ENCODE measurements at places on chromosomes 11 and 22.

DNA sequence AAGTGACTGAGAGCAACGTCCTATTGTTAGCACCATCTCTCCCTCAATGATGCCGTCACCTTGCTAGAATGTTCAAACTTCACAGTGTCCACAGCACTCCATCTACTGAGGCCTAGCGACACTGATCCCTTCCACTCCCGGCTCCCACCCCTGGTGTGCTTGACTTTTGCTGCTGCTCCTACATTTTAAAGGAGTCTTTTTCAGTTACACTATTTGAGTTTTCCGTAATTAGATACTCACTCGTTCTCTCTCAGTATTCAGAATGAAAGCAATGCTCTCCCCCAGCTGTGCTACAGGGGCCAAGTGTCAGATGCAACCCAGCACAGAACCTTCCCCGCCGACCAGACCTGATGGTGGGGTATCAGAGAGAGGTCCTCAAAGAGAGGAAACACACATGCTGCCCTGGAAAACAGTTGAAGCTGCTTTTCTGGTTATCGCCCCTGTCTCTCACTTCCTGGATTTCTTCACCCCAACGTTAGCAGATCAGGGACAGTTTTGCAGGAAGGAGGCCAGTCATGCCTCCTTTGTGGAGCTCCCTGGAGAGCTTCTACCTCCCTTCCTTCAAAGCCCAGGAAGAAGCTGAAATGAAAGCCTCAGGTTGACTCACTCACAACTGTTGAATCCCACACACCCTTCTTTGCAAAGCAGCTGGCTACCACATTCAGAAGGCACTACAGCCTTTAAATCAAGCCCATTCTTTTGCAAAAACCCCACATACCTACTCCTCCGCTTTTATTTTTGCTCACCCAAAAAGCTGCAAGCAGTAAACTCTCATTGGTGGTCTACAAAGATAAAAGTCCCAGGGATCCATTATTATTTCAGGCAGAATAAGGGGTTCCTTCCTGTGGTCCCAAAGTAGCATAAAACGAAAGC, 23.5 kb downstream of the LARGE1 start:
- DNase-seq = no peak

GRCh38 chr11:995752-996420, 40.6 kb downstream of the MUC6 start:
- no peak for DNase-seq

GRCh38 chr11:115920841-115921480, 416.7 kb upstream of the CADM1 start:
- DNase-seq = no peak

DNA sequence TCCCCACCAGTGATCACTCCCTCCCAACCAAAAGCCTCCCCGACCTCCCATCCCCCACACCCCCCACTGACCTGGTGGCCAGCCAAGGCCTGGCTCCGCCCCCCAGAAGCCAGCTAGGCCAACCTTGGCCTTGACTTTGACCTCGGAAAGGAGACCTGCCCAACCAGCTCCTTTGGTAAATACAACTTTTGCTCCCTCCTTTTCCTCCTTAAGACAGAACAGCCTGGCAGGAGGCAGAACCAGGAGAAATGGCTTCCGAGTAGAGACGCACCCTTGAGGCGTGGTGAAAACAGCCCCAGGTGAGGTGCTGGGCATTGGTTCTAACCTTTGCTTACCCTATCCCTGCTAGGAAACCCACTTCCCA, 27.0 kb downstream of the PLEKHA7 start:
- no peak for DNase-seq

DNA sequence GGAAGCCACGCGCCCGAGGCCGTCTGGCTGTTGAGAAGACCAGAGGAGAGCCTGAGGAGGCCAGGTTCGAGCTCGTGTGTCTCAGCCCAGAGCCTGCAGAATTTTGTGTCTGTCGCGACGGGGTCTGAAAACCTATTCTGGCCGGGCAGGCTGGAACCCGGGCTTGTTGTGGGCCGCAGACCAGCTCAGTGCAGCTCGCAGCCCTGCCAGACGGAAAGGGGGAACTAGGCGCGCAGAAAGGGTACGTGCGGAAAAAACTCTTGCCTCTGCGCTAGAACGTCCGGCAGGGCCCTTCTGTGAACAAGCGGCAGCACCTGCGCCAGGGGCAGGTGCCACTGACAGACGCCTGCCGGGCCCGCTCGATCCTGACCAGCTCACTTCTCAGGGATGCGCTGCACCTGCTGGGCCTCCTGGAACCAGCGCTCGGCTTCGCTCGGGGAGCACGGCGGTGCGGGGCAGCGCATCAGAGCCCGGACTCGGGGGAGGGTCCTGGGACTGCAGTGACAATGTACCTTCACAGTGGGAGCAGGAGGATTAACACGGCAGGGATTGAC, 409.3 kb downstream of the BRD1 start:
- no peak for DNase-seq

DNA sequence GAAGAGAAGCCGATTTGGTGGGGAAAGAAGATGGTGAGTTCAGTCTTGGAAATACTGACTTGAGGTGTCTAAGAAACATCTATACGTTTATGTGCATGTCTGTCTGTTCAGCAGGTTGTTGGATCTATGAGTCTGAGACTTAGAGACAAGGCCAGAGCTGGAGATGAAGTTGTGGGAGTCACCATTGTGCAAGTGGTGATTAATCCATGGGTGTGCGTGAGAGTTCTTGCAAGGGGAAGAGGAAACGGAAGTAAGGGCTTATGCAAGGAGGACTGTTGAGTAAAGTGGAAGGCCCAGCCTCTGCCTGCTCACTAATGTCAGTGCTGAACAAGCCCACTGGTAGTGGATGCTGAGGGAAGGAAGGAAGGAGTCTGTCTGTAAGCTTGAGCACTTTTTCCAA, 9.7 kb downstream of the TMEM45B start:
- no peak for DNase-seq

DNA sequence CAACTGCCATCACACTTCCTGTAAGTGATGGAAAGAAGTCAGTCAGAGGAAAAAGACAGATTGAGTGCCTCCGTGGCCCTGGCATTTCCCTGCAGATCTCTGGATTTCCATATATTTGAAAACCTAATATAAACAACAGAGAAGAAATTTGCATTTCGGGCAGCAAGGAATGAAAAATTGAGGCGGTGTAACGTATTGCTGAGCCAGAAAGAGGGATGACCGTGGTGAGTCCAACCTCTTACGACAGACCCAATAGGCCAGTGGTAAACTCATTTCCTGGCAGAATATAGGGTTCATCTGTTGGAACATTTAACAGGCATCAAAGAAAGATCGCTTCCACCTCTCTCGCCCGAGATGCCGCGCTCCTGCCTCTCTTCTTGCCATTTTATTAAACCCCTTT, 336.5 kb downstream of the MIAT start:
- DNase-seq = no peak

DNA sequence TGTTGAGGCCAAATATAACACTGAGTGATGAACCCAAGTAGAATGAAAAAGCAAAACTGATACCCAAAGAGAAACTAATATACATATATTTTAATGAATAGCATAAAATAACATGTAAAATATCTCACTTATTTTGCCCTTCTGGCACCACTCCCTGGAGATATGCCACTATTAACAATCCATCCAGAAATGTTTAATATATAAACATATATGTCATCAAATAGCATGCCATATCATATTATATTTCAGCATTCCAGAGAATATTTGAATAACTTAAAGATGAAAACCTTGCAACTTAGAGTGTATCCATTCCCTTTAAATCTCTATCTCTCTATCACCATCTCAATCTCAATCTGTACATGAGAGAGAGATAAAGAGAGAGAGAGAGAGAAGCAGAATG, 1073.3 kb upstream of the RAG2 start:
- DNase-seq = no peak

DNA sequence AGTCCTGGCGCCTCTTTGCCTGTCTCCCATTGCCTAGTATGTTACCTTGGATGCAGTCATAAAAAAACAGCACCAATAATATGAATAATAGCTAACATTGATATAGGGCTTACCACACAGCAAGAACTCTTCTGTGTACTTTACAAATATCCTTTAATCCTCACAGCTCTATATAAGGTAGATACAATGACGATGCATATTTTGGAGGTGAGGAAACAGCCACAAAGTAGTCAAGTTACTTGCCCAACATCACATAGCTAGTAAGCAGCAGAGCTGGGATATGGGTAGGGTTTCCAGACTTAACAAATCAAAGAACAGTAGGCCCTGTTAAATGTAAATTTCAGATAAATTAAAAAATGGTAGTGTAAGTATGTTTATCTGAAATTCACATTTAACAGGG, 128.8 kb downstream of the ST3GAL4 start:
- DNase-seq = no peak

DNA sequence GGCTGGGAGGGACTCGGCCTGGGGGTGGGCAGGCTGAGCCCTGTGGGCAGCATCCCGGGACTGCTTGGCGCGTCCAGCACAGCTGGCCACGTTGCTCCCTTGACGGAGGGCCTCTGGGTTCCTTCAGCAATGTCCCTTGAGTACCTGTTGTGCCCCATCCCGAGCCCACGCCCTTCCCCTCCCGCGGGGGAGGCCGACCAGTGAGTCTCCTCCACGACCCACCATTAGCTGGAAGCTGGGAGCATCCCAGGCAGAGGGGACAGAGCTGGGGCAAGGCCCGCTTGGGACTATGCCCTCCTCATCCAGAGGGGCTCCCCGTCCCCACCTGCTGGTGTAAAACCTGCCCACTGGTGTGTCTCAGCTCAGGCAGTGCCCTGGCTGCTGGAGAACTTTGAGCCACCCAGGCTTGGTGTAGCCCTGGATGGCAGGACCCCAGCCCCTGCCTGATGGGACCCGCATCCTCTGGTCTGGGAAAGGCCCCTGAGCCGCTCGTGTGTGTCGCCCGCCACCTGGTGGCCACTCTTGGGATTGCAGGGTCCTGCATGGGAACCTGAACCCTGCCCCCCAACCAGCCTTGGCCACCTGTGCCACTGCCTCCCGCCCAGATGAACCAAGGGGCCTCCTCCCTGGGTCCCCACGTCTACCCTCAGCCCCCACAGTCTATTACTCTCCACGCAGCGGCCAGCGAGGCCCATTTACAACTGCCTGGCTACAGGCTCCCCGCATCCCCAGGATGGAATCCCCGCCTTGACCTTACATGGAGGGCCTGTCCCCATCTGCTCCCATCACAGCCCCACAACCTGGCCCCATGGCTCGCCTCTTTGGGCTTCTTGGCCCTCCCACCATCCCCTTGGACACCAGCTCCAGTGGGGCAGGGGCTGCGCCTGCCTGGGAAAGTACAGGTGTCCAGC, 16.6 kb upstream of the ARHGAP8 start:
- no peak for DNase-seq

DNA sequence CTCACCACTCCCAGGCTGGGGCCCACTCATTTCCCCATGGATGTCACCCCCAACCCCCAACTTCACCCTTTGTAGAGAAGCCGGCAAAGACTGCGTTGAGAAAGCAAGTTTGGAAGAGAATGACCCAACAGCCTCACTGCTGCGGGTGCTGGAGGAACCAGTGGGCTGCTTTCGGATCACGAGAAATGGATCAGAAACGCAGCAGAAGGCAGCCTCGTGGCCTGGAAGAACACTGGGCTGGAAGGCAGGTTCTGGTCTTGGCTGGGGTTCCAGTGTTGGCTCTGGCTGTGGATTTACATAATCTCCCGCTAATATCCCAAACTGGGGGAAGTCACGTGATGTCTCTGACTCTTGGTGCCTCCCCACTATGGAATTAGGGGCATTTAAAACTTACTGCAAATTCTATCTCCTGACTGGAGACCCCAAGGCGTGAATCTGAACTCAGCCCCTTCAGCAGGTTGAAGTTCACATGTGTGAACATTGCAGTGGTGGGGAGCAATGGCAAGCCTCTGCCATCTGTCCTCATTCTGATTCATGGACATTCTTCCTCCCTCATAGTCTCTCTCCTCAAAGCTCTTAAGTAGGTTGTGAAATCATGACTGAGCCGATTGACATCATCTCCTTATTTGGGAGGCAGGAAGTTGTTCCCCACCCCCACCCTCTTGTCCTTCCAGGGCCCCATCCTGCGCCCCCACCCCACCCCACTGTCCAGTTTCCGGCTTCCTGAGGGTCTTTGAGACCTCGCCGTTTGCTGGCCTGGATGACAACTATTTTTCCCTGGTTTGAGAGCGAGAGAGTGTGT, 37.0 kb upstream of the TIMP3 start:
- no peak for DNase-seq

GRCh38 chr11:63212742-63213141, 30.7 kb downstream of the SLC22A25 start:
- DNase-seq = no peak

DNA sequence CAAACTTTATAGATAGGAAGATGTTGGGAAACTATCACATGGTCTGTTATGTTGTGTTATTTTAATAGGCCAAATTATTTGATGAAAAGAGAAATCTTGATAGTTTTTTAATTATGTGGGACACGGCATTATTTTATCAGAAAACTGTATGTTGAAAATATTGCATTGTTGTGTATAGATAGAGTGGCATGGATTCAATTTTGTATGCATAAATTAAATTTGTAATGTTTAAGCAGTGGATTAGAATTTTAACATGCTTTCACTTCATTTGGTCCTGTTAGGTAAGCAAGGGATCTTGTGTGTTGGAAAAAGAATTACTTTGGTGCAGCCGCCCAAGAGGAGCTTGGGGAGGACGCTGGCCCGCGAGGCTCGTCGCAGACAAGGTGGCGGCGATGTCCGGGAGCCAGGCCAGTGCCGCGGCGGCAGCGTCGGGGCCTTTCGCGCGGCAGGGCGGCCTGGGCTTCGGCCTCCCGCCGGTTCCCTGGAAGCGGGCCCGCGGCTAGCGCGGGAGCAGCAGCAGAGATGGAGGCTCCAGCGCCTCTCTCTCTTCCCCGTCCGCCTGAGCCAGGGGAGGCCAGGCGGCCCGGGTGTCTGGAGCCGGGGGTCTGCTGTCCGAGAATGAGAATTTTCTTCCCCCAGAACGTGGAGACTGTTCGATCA, 82.7 kb downstream of the GGT1 start:
- no peak for DNase-seq

DNA sequence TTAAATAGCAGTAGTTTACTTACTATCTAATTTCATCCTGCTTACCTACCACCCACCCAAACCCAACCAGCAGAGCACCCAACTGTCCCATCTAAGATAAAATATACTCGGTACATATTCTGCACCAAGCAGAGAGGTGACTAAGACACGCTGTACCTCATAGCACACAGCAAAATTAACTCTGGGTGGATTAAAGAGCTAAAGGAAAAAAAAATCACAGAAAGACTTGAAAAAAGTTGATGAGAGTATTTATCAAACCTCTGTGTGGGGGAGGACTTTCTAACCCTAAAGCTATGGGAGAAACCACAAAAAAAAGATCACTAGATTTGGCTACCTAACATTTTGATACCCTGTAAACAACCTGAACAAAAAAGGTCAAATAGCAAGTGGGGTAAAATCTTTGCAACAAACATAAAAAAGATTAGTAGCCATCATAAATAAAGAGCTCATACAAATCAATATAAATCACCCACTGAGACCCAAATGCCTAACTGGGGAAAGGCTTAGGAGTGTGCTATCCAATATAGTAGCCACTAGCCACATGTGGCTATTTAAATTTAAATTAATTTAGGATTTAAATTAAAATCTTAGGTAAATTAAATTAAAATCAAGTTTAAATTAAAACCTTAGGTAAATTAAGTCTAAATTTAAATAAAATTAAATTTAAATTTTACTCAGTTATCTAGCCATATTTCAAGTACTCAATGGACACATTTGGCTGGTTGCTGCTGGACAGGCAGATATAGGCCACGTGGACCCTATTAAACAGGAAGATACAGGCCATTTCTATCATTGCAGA, 25.6 kb upstream of the CD5 start:
- DNase-seq = no peak

- DNase-seq = no peak
These were observed 23.4 kb upstream of the PIK3C2A start for GRCh38 chr11:17230867-17231851.

- DNase-seq = no peak
These were observed 96.9 kb downstream of the TRMU start for GRCh38 chr22:46432164-46433068.

- no peak for DNase-seq
These were observed 2.6 kb upstream of the ATP5MGL start for GRCh38 chr22:42642806-42643633.
